ENCODE measurements at places on chromosomes 5 and 9. TPM values are rescaled to one million over a fixed set of nuclear protein-coding genes. Genes with fewer than 3 reads are reported as not detected.

Gene HAPLN1
- polyA plus RNA-seq = not detected

GRCh38 chr5:133230823-133231578 lies 179.2 kb downstream of the HSPA4 start:
- no peaks in the 10 kb centered on the region for H3K27me3 ChIP-seq
- H3K4me1 ChIP-seq = no peaks in the 10 kb centered on the region
- no peak overlapping the region for H3K4me3 ChIP-seq
- no peak overlapping the region for H3K27ac ChIP-seq
- no peaks in the 10 kb centered on the region for H3K36me3 ChIP-seq

Gene SPINK6
- not detected for polyA plus RNA-seq

Gene UQCRQ
- 432 TPM for polyA plus RNA-seq

- no peak for DNase-seq
- H3K27me3 ChIP-seq = no peaks in the 10 kb centered on the region
- no peaks in the 10 kb centered on the region for H3K4me1 ChIP-seq
- H3K4me3 ChIP-seq = no peak overlapping the region
- H3K27ac ChIP-seq = no peak overlapping the region
- no peaks in the 10 kb centered on the region for H3K36me3 ChIP-seq
These were observed 37.3 kb upstream of the SLC25A51 start for GRCh38 chr9:37941253-37941652.

GRCh38 chr5:1516615-1517601 lies 6.9 kb downstream of the LPCAT1 start:
- H3K27ac ChIP-seq = peak overlapping the region; percentile 27
- no peak overlapping the region for H3K4me3 ChIP-seq
- DNase-seq = no peak

Gene CDKN2A
- 5.6 TPM for polyA plus RNA-seq

GRCh38 chr5:10286162-10286861 lies 21.4 kb downstream of the CMBL start:
- peaks cover 7% of the 10 kb centered on the region for H3K4me1 ChIP-seq
- no peak overlapping the region for H3K4me3 ChIP-seq
- peaks cover 14% of the 10 kb centered on the region for H3K27me3 ChIP-seq
- no peak overlapping the region for H3K27ac ChIP-seq

Measured in naive B cell (primary cell).